T-helper 2 cell treated with Interferon-gamma antibody and Interleukin-4, amounts not matched to agents 5 μg/mL and 100 μg/mL, for 36 hours (primary cell): ENCODE measurements at places on chromosomes 3 and 15.

DNA sequence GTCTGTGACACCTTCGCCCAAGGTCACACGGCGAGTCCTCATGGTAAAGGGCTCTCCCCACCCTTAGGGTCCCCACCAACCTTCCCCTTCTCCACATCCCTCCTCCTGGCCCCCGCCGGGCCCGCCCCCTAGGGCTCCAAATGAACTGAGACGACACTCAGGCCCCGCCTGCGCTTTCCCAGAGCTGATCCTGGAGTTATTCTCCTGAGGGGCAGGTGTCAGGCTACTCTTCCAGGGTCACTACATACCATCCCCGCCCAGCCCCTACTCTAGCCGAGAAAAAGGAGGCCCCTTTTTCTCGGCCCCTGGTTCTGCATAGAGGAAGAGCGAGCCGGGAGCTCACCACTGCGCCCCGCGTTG lies 292 bp downstream of the USP4 start:
- no peak for DNase-seq

DNA sequence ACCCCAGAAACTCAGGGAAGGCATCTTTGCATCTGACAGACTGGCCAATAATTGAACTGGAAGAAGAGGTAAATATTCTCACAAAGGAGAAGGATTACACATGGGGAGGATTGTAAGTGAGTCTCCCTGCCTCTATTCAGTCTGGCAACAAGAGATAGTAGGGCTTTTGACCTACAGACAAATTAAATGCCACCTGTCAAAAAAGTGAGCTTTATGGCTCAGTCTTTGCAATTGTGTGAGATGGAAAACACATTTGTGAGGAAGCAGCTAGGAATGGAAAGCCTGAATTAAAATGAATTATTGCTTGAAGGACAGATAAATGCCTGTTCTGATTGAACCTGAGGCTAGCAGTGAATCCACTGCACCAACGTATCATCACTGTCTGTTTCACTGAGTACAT lies 173.3 kb upstream of the GOLIM4 start:
- no peak for DNase-seq

GRCh38 chr3:19931180-19931692 lies 2.8 kb downstream of the EFHB start:
- DNase-seq = peak; percentile 83

DNA sequence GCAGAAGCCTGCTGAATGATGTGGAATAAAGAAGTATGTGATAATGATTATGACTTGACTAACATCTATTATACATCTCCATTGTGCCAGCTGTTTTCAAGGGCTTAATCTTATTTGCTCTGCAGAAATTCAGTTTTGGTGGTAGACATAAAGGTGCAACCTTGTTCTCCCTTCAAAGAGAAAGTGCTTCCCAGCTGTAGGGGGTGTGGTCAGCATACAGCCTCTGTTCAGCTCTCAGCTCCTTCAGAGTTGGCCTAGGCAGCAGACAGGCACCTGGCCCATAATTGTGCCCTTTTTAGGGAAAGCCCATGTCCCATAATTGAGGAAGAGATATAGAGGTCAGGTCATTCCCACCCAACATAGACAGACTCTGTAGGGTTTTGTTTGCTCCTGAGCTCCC lies 104.3 kb upstream of the EOMES start:
- no peak for DNase-seq

DNA sequence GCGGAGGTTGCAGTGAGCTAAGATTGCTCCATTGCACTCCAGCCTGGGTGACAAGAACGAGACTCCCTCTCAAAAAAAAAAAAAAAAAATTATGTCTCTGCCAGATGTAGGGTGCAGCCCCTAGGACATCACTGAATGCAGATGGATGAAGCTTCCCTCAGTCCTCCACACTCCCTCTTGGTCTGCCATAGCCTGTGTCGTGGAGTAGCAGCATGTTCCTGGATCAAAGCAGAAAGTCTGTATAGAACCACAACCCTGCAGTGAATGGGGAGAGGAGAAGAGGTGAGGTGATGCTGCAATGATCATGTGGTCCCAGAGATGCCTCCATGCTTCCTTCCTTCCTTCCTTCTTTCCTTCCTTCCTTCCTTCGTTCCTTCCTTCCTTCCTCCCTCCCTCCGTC lies 15.3 kb upstream of the LAMB2 start:
- no peak for DNase-seq

- DNase-seq = no peak
These were observed 1.7 kb upstream of the NGLY1 start for GRCh38 chr3:25784971-25785370.

DNA sequence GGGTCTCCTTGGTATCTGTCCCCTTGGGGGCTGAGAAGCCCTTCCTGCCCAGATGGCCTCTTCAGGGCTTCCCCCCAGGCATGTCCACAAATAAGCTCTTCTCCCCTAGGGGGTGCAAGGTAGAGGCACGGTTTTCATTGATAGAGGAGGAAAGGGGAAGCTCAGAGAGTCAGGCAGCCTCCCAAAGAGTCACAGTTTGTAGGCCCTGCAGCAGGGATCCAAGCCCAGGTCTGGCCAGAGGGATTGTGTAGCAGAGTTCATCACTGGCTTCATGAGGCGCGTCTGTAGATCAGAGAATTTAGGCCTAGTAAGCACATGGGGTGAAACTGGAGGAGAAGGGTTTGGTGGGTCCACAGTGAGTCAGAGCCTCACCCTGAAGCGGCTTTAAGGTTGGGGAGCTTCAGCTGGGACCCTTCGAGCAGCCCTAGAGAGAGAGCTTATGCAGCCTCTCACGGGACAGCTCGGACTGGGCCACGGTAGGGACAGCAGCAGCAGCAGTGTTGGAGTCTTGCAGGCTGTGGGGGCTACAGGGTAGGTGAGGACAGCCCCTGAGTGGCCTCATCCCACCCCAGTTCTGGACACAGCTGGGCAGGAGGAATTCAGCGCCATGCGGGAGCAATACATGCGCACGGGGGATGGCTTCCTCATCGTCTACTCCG lies 37.5 kb upstream of the ESYT3 start:
- no peak for DNase-seq

DNA sequence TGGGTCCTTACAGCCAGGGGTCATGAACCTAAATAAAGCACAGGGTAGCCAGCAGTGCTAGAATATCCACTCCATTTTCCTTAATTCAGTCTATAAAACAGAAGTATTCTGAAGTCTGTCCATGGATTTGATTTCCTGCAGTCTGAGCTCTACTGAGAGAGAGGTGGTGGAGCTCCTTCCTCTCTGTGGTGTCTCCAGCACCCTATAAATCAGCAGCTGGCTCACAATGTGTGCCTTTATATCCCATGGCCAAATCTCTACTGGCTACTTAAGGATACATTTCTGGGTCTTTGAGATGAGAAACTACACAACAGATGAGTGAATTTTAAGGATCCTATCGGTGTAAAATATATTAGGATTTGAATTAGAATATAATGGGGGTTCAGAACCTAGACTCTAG lies 339.9 kb upstream of the RBMS3 start:
- no peak for DNase-seq

DNA sequence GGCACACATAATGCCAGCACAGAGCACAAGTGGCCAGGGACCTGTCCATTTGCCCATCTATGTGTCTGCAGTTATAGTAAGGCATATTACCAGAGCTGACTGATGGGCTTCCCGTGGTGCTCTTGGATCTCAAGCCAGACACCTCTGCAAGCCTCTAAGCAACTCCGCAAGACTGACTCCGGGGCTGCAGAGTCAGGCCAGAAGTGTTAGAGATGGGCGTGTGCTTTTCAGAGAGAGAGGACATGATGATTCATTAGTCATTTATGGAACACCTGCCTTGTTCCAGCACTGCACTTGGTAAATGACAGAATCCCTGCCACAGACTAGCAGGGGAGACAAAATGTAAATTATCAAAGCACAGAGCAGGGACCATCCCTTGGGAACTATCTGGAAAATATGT lies 559.0 kb downstream of the PDCD6IP start:
- no peak for DNase-seq

DNA sequence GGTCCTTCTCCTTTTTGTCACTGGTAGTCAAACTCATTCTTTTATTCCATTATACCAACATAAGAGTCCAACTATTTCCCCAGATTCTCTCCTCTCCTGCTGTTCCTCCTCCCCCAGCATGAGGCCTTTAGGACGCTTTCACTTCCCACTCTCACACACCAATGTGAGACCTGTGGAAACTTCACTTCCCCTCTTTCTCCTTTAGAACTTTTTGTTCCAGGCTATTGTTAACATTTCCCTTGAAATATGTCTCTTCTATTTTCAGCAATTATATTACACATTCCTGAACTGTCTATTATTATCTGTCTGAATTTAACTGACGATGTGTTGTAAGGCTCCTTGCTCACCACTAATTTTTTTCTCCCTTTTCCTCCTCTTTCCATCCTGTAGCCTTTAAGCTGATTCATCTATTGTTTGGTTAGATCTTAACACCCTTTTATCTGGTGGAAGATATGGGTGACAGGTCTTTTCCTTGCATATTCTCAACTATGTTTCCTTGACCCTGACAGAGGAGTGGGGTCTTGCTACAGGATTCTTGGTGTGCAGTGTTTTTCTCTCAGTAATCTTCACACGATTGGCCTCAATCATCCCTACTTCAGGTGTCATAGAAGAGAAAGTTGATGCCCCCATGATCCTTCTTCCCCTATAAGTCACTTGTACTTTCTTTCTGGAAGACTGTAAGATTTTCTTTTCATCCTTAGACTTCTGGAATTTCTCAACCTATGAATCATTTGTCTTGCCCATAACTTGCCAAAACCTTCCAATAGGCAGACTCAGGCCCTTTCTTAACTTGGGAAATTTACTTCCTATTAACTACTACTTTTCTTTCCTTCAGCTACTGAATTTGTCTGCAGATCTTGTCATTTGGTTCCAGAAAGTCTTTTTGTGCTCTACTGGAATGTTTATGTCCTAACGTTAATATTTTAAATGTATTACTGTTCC lies 5.9 kb downstream of the CYP19A1 start:
- no peak for DNase-seq

GRCh38 chr15:68510558-68510957 lies 68.2 kb upstream of the CORO2B start:
- peak; percentile 0 for DNase-seq

DNA sequence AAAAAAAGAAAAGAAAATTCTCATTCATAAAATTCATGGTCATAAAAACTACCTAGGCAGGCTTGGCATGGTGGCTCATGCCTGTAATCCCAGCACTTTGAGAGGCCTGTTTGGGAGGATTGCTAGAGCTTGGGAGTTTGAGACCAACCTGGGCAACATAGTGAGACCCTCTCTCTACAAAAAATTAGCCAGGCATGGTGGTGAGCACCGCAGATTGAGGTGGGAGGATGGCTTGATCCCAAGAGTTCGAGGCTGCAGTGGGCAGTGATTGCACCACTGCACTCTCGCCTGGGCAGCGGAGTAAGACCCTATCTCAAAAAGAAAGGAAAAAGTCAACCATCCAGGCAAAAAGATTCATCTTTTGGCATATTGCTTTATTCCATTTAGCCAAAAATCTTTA lies 58.5 kb downstream of the MEIS2 start:
- DNase-seq = no peak

- no peak for DNase-seq
These were observed 344.5 kb downstream of the FGF12 start for GRCh38 chr3:192382861-192383260.

DNA sequence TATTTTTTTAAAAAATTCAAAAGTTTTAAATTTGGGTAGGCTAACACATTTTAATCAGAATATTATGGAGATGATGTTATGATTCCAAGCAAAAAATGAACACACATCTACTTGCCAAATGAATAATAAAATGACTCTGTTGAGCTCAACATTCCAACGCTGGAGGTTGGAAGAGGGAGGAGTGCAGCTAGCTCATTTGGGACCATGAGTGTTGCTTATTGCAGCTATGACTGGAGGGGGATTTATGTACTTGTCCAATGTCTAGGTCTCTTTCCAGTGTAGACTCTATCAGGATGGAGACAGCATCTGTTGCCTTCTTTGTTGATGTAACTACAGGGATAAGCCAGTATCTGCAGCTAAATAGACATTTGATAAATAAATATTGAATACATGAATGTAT lies 310.6 kb downstream of the CACNA2D3 start:
- DNase-seq = no peak

- peak; percentile 92 for DNase-seq
These were observed 1.3 kb downstream of the BHLHE40 start for GRCh38 chr3:4980229-4981203.
